HTR-8/SVneo (cell line): ENCODE measurements at places on chromosomes 3 and 15.
A peak's percentile ranks its signal among the peaks of the same experiment; 100 is the strongest.

GRCh38 chr15:25095179-25095578 is 140.4 kb downstream of the SNRPN start:
- no peak for DNase-seq

- DNase-seq = no peak
These were observed 21.8 kb downstream of the EMC7 start for GRCh38 chr15:34079904-34080303.

DNA sequence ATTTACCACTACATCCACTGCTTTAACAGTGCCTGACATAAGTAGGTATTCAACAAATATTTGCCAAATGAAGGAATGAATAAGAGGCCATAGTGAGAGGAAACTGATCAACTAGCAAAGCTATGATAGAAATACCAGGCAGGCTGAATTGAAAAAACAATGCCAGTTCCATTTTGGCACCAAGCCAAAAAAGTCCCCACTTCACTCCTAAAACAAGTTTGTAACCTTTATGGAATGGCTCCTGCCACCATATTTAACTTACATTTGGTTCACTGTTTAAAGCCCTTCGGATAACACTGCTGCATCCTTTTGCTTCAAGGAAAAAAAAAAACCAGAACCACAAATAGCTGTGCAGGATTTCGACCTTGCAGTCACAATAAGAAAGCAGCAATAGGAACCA is 166.1 kb downstream of the FRMD5 start:
- DNase-seq = no peak

DNA sequence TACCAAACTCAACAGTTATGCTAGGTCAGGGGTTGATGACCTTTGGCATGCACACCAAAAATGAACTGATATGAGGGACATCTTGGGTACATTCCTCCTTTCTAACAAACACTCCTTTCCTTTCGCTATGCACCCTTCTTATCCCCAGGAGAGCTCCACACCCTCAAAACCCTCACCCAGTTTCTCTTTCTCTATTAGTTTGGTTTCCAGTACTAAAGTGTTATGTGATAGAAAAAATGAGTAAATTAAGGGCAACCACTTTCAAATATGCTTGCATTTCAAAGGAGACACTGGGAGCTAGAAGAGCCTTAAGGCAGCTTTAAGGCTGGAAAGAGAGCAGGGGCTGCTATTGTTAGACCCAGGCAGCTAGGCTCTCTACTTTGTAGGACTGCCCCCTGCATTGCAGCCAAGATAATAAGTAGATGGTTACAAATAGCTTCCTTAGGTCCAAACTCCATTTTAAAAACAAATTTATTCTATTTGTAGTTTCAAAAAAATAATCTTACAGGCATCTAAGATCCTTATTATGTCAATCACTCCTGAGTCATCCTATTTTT is 244.3 kb downstream of the ZIC1 start:
- DNase-seq = no peak

GRCh38 chr3:81998139-81998755 is 236.8 kb upstream of the GBE1 start:
- DNase-seq = no peak

DNA sequence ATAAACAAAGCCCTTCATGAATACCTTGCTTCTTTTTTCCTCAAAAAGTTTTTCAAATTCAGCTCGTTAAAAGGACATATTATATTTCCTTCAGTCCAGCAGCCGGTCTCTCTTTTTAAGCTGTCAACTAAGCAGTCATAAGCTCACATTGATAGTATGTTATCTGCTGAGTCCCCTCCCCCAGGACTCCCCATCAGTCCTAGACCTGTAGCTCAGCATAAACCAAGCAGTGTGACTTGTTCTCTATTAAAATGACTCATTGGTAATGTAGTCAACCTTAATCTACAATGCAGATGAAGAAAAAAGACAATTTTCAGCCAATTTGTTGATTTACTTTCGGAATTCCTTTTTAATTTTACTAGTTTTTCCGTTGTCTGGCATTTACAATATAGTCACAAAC is 483.8 kb downstream of the MECOM start:
- DNase-seq = no peak

- DNase-seq = no peak
These were observed 315.4 kb downstream of the PTPRG start for GRCh38 chr3:61876797-61877196.

- DNase-seq = peak; percentile 7
These were observed 26.3 kb downstream of the DPH6 start for GRCh38 chr15:35519541-35520149.

DNA sequence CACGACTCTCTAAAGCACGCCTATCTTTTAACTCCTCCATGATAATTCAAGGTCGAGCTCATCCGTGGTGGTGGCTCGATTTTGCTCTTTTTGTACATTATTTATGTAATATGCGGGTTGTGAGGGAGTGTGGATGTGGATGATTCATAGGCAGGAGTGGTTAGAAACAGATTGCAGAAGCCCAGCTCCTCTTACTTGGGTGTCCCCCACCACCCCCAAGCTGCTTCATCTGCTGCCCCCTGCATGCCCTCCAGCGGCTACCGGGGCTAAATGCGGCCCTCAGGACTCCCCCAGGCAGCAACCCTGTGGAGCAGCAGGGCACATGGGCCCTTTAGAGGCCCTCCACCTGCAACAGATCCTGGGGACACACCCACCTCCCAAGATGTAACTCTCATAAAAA is 111.5 kb upstream of the SELENOK start:
- DNase-seq = no peak

DNA sequence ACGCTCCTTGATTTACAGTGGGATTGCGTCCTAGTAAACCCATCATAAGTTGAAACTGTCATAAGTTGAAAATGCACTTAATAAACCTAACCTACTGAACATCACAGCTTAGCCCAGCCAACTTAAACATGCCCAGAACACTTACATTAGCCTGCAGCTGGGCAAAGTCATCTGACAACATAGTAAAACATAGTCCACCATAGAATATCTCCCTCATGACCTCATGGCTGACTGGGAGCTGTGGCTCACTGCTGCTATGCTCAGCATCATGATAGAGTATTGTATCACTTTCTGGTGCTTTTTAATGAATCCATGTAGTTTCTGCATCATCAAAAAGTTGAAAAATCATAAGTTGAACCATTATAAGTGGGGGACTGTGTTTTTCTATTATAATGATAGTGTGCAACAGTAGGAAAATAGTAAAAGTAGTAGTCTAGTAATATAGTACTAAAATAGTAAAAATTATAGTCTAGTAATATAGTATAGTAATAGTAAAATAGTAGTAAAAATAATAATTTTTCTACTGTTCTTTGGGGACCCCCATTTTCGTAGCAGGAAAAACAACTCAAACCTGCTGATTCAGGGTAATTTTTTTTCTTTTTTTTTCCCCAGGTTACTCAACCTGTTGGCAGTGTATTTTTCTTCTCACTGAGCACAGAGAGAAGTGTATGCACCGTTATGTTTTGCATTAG is 233.5 kb downstream of the MYRIP start:
- no peak for DNase-seq

- DNase-seq = peak; percentile 7
These were observed 229.5 kb upstream of the ROPN1 start for GRCh38 chr3:124221422-124221821.

GRCh38 chr3:185280572-185281365 is 26.9 kb upstream of the EHHADH start:
- peak; percentile 64 for DNase-seq

- no peak for DNase-seq
These were observed 43.3 kb downstream of the GABRB3 start for GRCh38 chr15:26729581-26729980.

DNA sequence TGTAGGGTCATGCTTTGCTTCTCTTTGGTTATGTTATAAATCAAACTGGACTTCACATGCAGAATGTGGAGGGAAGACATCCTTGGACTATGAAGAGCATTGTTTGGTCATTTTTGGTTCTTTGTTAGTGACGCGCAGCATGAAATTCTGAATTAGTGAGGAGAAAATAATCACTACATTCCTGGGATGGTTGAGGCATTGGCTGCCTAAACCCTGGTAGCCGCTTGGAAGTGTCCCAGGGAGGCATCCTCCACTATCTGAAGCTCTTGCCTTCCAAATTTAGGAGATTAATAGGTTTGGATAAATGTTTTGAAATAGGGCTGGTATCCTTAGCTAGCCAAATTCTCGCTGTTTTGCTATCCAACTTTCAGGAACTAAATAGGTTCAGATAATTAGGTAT is 96.2 kb downstream of the CLSTN2 start:
- DNase-seq = no peak

DNA sequence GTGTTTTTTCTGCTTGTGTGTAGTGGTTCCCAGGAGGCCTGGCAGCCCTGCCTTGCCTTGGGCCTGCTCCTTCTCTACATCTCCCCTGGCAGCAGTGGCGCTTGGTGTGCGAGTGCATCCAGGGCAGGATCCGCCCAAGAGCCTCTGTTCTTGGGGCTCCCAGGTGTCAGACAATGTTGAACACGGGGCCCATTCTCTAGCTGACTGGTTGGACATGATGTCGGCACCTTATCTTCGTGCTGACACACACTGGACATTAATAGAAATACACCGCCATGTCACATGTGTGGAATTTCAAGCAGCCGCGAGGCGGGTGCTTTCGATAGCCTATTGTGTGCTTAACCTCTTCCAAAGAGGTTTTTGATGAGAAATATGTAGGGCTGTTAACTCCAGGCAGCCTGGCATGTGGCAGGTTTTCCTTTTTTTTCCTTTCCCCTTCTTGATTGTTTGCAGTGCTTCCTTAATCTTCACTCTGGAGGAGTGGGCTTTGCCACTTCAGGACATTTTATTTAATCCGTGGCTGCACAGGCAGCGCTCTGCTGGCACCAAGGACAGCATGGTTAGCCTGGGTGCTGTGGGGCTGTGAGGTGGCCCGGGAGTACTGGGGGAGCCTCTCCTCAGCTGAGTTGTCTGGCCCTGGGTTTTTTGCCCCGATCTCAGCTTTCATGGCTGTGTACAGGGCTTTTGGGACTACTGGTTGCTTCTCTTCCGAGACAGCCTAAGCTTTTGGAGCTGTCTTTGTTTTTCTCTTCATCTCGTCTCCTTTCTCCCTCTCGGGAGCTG is 42.5 kb downstream of the CHCHD6 start:
- peak; percentile 59 for DNase-seq

DNA sequence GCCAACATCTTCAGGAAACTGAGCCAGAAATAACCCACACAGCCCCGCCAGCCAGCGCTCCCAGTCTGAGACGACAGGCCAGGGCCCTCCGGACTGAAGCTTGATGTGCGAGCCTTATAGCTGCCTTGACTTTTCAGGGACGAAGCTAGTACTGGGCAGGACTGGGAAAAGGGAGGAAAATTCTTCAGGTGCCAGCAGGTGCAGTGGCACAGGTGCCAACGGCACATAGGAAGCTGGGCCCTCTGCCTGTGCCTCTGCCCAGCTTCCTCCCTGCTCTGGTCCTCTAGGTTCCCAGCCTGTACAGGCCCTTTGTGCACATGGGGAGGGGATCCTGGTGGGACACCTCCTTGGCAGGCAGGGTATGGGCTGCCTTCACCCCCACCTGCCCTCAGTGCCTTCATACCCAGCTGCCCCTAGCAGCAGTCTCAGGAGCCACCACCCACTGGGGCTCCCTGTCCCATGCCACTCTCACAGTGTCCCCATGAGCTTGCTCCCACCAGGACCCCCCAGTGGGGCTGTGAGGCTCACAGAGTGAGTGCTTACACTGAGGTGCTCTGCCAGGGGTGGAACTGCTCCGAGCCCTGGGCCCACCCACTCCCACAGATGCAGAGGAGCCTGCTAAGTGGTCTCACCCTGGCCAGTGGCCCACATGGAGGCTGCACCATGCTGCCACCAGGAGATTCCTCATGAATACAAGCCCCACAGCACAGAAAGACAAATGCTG is 61.0 kb downstream of the DNAJB8 start:
- DNase-seq = no peak

- DNase-seq = no peak
These were observed 225.6 kb downstream of the ADAMTS9 start for GRCh38 chr3:64462203-64462602.

GRCh38 chr15:98906712-98907083 is 100.9 kb downstream of the PGPEP1L start:
- DNase-seq = no peak

- DNase-seq = no peak
These were observed 13.3 kb downstream of the ITGA11 start for GRCh38 chr15:68418611-68419161.

DNA sequence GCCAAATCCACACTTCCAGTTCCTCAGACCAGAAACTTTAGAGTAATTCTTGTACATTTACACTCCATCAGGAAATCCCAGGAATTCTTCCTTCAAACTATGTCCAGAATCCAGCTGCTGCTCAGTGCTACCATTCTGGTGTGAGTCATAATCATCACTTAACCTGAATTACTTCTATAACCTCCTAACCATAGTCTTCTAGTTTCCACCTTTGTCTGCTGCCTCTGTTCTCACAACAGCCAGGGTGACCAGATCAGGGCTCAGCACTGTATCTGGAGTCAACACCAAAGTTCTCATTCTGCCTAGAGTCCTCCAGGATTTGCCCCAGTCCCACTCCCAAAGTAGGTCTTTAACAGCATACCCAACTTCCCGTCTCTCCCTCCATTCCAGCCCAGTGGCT is 3.4 kb downstream of the CLDND1 start:
- no peak for DNase-seq

- no peak for DNase-seq
These were observed 24.0 kb upstream of the ARNT2 start for GRCh38 chr15:80380154-80380553.

GRCh38 chr3:69568458-69568857 is 170.8 kb upstream of the MITF start:
- DNase-seq = no peak

GRCh38 chr15:67307156-67307555 is 52.6 kb downstream of the IQCH start:
- DNase-seq = no peak

GRCh38 chr3:136075218-136075808 is 109.8 kb downstream of the PPP2R3A start:
- DNase-seq = peak; percentile 52

DNA sequence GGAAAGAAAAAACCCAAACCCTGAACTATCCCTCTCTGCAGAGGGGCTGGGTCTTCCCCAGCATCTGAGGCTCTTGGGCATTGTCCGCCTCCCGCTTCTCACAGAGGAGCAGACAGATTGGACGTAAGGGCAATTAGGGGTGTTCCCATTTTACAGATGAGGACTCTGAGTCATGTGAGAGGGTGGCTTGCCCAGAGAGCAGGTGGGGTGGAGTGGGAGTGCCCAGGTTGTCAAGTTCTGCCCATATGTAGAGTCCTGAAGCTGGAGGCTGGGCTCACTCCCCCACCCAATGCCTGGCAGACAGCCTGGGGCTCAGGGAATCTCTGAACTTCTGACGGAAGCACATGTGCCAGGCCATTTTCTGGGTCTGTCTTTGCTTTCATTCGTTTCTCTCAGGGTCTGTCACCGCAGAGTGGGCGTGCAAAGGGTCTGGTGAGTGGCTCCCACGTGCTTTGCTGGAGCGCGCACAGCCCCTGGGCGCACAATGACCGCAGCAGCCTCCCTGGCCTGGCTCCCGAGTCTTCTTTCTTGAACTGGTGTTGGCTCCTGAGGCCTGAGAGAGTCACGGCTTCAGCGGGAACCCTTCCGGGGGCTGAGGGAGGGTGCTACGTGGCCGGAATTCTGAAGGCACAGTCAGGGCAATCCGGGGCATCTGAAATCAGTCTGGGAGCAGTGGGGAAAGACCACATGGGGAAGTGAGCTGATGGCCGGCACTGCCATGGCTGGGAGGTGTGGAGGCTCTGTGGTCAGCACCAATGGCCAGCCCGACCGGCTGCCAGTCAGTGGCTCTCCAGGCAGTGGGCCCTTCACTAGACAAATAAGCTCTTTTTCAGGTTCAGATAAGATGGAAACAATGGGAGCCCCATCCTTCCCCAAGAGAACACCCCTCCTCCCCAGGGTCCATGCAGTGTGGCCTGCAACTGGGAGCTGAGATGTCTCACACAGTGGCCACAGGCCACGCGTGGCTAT is 1.1 kb upstream of the TRPM1 start:
- no peak for DNase-seq

- no peak for DNase-seq
These were observed 6.8 kb downstream of the SKOR1 start for GRCh38 chr15:67832031-67832551.

- DNase-seq = no peak
These were observed 245.2 kb downstream of the PLOD2 start for GRCh38 chr3:145915787-145916186.
